HT-29 (cell line): ENCODE measurements at places on chromosomes 2 and 18.

DNA sequence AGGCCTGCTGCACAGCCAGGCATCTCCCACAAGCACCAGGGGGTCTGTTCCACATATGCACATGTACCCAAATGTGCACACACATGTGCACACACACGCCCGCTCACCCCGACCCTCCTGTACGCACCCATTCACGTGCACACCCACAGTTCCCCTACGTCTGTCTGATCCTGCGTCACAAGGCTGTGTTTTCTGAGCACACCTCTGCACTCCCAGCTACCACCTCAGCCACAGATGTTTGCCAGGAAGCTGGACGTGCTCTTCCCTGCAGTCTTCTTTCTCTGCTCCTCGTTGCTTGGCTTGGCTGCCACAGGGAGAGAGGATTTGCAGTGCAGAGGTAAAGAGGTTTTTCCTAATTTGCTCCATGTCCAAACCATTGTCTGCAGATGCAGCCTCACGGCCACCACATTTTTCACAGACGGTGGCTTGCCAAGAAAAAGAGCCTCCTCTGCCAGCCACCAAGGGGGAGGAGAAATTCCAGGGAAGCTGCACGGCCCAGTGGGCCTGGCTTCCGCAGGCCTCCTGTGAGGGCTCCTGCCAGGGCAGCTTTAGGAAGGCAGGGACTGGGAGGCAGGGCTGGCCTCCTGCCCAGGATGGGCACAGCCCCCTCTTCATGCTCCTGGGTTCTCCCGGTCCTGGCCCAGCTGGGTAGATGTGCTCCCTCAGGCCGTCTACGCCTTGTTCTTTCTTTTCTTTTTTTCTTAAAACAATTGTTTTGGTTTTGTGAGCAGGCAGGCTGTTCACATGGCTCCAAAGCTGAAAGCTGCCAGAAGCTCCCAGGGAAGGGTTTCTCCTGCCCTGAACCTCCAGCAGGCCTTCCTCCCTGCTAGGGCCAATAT is 29.3 kb upstream of the HS6ST1 start:
- no peak for DNase-seq

DNA sequence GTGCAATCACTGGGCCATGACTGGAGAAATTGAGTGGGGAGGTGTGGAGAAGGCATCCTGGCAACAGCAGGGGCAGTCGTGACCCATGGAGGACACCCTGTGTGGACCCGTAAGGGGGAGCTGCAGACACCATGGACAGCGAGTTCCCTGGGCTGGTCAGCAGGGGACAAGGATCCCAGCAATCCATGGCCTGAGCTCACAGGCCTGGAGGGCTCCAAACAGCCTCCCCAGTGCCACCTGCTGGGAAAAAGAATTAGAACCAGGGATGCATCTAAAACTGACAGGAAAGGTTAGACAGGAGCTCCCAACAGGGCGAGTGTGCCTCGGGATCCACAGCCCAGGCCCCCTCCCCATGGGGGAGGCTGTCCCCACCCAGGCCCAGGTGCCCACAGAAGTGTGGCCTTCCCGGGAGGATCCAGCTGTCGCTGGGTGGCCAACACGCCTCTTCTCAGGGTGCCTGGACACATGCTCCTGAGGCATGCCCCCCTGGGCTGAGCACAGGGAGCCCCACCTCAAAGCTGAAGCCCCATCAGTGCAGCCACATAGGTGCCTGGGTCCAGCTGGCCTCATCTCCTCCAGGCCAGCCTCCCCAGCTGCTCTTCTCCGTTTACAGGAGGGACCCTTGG is 20.5 kb upstream of the KIF1A start:
- DNase-seq, result peak; percentile 81

- DNase-seq, result no peak
These were observed 446.4 kb upstream of the ID2 start for GRCh38 chr2:8235419-8235818.

GRCh38 chr2:219499555-219499954 is 864 bp downstream of the GMPPA start:
- no peak for DNase-seq

DNA sequence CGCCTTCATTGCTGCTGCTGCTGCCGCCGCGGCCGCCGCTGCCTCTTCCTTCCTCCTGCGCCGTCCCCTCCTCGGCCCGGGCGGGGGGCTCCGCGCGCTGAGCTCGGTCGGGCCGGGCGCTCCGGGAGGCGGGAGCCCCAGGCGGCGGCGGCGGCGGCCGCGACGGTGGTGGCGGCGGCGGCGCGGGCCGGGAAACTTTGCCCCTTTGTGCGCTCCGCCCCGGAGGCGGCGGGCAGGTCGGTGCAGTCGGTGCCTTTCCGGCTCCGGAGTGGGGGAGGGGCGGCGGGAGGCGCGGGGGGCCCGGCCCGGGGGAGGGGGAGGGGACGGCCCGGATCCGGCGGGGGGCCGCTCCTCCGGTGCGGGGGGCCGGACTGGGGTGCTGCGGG is 205 bp downstream of the TET3 start:
- DNase-seq, result peak; percentile 36

DNA sequence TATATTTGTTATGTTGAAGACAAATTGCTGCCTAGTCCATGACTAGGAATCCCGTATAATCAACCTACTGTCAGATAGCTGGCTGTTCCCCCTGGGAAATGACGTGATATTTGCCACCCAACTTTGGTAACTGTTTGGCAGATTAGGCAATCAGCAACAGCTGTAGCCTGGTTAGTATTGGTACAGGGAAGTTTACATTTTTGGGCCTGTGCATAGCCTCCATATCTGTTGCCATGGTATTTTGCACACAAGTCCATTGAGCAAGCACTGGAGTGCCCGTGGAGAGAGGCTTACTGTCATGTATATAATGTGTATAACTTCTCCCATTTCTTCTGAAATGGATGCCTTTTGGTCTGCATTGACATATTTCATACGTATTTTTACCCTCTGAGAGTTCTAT is 27.7 kb downstream of the BIRC6 start:
- no peak for DNase-seq

GRCh38 chr2:224253464-224253863 is 148.4 kb downstream of the FAM124B start:
- no peak for DNase-seq

- no peak for DNase-seq
These were observed 24.8 kb upstream of the CYP26B1 start for GRCh38 chr2:72172478-72172877.

DNA sequence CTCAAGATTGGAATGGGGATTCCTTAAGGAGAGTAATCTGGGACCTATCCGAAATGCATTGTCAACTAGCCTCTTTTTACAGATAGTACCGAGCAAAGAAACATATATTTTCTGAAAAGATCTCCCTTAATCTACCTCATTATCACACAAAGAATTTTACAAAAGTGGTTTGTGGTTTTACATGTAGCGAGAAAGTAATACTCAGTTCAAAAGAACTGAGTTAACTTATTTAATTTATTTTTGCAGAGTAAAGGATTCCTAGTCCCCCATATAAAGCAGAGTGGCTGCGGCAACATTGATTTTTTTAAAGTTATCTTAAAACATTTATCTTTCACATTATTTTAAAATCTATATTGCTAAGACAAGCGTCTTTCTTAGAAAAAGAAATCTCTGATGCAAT is 15.9 kb upstream of the SOS1 start:
- DNase-seq, result no peak

GRCh38 chr18:45567123-45567522 is 48.2 kb upstream of the SLC14A2 start:
- DNase-seq, result peak; percentile 0

DNA sequence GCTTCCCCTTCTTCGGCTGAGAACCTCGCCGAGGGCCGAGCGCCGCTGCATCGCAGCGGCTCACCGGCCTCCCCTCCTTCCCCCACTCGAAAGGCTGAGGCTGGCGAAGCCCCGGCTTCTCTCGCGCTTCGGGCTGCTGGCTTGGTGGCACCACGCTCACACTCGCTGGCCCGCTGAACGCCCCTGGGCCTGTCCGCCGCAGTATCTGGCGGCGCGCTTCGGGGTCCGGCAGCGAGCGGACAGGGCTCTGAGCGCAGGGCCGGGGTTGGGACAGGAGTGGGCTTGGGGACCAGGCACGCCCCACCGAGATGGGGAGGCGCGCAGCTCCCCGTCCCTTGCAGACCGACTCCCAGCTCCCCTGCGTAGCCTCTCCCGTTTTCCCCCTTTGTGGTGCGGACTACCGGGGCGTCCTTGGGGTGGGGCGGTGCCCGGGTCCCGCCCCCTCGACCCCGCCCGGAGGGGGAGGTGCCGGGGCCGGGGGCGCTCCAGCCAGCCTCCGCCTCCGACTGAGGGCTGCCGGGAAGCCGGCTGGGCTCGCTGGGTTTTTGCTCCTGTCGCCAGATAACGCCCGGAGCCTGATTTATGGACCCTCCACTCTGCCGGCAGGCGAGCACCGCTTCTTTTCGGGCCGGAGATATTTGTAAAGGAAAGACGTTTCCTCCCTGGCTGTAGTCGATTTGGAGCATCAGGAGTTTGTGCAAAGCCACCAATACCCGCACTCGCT is 3.8 kb downstream of the GBX2 start:
- no peak for DNase-seq

DNA sequence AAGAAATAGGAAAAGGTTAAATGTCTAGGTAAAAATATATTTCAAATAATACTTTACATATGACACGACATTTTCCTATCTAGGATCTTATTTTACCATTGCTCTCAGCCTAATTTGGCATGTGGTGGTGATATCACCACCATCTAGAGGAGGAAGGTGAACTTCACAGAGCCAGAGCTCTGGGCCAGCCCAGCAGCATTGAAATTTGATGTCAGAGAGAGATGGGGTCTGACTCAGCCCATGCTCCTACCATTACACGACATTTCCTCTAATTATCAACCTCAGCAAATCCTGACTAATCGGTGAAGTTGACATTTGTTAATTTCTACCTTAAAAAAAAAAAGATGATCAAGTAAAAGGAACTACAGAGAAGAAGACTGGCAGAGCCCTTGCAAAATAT is 42.3 kb downstream of the LRRTM4 start:
- no peak for DNase-seq

DNA sequence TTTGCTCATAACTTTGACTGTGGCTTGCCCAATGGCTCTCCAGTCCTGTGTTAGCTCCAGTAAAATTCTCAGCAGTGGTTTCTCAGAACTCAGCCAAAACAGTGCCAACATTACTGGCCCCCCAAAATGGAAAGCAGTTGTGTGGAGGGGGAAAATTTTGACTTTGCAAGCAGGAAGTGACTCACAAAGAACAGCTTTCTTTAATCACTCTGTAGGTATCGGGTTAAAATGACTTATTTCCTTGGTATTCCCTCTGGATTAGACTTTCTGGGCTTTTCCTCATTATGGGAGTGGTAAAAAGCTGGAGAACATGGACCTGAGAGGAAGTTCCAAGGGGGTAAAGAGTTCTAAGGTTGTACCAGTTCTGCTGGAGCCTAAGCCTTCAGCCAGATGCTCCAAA is 175.7 kb upstream of the RND3 start:
- no peak for DNase-seq

DNA sequence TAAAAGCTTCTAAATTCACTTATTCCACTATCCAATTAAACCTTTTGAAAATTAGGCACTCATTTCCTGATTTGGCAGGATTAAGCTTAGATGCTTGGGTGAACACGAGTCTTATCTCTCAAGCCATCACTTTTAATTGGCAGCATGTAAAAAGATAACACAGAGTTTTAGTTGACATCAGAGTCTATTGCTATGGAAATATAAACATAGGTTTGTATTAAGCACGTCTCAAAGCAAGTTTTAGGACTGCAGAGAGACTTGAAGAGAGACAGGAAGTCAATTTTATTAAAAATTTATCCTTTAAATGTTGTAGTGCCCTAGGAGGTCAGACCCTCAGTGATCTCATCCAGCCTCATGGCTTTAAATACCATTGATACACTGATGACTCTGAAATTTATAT is 5.6 kb downstream of the RBKS start:
- DNase-seq, result peak; percentile 16

DNA sequence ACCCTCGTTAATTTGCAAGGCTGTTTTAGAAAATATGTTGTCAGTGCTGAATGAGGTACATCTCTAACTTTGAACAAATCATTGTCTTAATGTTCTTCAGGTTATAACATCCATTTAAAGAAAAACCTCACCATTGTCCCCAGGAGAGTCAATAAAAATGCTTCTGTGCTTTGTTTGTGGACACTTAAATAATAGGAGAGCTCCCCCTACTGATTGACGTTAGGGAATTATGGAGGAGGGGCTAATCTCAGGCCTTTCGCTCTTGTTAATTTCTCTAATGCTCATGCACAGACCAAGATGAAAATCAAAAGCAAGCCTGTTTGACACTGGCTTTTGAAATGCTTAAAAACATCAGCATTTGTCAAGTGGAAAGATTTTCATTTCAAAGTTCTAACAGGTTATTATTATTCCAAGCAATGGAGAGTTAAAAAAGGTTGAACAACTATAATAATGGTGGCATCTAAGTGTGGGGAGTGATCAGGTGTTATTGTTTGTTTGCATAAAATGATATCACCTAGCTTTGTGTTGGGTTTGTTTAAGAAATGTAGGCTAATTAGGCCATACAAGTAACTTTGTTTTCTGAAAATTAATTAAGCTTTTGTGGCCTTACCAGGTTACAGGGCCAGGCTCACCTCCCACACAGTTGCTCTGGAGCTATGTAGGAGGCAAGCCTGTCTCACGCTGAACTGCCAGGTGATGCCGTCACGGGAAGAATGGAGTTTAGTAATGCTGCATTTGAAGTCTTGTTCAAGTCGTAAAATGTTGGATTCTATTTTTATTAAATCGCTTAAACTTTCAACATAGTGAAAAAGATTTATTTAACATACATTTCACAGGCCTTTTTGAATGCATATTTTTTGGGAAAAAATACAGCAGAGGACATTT is 51.7 kb upstream of the SMIM21 start:
- DNase-seq, result peak; percentile 57

DNA sequence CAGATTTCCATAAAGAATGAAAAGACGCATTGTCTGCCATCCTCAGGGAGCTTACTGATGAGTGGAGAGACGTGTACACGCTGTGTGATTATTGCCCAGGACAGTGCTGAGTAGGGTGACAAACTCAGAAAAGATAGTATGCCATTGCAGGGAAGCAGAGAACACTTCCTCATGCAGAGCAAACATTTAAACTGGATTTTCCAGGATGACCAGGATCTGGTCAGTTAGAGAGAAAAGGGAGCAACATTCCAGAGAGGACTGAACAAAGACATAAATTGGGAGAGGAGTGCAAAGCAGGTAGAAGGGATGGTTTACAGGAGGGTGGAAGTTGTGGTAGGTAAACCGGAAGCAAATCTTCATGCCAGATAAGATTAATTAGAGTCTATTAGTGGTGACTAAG is 2.3 kb downstream of the SLC9A2 start:
- DNase-seq, result peak; percentile 22

- DNase-seq, result no peak
These were observed 28.2 kb downstream of the ABCG5 start for GRCh38 chr2:43810452-43810851.

DNA sequence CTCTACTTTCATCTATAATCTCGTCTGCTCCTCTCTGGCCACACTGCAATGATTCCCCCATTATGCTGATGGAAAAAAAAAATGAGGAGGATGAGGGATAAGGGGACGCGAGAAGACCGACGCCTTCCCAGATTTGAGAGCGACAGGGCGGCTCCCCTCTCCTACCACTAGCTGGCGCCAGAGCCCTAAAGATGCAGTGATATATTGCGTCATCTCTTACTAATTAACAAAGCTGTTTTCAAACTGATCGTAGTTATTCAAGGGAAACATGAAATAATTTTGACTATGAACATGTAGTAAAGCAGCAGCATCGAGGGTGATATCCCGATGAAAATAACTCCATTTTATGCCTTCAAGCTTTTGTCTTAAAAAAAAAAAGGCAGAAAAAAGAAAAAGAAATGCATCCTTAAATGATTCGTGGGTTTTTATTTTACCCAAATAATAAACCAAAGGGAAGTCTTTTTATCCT is 48.0 kb upstream of the HNRNPA3 start:
- DNase-seq, result peak; percentile 94
